Hypothalamus (tissue), 51 donors: ENCODE measurements at places on chromosomes 3 and 15.

GRCh38 chr3:42301446-42302175 lies 35.6 kb upstream of the CCK start:
- DNase-seq: no peak

- DNase-seq: no peak
Measured at GRCh38 chr15:32668942-32669341, 27.4 kb downstream of the SCG5 start.

DNA sequence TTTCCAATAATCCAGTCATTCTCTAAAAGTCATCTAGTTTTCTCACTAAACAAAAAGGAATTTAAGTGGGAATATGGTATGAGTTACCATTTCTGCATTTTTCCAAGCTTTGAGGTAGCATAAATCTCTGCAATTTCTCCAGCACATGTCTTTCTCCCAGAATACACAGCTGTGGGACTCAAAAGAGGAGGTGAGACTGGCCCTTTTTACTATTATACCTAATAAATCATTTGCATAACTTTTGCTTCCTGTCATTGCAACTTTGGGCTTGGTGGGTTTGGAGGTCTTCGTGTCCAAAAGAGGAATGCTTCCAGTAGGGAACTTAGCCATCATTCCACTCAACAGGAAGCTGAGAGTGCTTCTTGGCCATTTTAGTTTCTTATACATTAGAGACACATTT lies 94.8 kb downstream of the FMN1 start:
- DNase-seq: no peak

DNA sequence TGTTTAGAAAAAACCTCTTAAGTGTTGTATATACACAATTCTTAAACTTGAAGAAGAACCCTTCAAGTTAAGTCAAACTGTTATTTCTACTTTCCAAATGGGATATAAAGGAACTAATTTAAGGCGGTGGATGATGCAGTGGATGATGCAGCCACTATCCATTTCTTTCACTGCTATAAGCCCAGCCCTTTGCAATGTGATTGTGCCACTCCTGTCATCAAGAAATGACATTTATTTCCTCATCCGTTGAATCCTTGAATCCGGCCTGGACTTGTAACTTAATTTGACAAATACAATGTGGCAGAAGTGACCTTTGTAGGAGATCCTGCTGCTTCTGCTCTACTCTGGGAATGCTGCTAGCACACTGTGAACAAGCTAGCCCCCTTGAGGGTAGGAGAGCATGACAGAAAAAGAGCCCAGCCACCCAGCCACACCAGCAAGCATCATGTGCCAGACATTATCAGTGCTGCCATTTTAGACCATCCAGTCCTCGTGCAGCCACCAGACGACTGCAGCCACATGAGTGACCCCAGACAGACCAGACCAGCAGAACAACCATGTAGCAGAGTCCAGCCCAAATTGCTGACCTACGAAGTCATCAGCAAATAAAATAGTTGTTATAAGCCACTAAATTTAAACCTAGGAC lies 47.4 kb downstream of the UACA start:
- no peak for DNase-seq

GRCh38 chr3:9779721-9780457 lies 10.1 kb upstream of the CAMK1 start:
- no peak for DNase-seq

DNA sequence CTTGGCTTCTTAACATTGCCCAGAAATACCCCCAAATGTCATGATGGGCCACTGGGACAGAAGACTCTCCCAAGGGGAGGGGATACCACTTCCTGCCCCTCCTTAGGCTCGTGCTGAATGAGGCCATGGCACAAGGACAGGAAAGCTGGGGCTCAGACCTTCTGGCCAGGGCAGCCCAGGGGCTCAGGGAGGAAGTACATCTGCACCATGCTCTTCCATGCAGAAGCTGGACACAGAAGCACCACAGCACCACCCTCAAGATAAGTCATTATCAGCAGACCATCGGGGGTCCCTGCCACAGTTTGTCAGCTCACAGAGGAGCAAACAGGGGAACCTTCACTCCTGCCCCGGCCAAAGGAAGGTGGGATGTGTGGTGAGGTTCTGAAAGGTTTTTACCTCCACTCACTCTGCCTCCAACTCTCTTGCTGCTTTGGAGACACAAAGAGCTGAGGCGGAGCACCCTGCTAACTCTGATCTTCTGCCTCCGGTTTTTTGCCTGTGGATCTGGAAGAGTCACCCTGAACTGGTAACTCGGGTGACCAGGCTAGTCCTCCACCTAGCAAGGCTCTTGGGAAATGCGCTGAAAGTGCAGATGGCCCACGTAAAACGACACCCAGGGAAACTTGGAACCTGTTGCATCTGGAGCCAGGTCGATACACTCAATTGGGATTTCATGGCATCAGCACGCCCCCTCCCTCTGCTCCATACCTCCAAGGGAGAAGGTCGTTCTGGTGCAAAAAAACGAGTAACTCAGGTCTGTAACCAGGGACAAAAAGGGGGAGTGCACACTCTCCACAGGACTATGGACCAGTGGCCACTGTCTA lies 8.3 kb downstream of the BMF start:
- no peak for DNase-seq

DNA sequence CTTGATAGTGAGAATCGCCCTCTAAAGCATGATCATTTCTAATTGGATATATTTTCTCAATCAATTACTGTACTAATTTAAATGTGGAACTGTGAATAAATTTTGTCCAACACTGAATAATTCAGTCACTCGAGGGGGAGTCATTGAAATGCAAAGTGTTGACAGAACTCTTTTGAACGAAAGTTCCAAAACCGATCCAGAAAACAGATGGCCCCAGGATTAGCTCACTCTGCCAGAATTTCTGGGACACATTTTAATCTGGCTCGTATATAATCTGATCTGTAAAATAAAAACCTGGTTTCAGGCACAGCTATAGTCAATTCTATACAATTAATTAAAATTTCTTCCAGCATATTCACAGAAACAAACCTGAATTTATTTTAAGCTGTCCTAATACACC lies 580.4 kb downstream of the ROBO1 start:
- no peak for DNase-seq

DNA sequence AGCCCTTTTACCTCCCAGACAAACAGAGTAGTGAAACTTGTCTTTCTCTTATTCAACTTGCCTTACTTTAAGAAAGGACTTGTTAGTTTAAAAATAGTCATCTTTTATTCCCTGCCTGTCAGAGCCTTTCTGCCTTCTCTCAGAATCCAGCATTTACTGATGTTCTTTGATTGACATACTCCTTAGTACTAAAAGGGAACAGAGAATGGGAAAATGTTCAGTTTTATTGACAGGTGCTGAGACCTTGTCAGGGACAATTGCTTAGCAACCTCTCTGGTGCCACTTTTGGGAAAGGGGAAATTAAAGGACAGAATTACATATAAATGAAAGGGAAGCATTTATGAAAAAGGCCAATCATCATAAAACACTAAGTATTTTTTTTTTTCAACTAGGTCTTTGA lies 378.3 kb downstream of the PDCD6IP start:
- DNase-seq: no peak

DNA sequence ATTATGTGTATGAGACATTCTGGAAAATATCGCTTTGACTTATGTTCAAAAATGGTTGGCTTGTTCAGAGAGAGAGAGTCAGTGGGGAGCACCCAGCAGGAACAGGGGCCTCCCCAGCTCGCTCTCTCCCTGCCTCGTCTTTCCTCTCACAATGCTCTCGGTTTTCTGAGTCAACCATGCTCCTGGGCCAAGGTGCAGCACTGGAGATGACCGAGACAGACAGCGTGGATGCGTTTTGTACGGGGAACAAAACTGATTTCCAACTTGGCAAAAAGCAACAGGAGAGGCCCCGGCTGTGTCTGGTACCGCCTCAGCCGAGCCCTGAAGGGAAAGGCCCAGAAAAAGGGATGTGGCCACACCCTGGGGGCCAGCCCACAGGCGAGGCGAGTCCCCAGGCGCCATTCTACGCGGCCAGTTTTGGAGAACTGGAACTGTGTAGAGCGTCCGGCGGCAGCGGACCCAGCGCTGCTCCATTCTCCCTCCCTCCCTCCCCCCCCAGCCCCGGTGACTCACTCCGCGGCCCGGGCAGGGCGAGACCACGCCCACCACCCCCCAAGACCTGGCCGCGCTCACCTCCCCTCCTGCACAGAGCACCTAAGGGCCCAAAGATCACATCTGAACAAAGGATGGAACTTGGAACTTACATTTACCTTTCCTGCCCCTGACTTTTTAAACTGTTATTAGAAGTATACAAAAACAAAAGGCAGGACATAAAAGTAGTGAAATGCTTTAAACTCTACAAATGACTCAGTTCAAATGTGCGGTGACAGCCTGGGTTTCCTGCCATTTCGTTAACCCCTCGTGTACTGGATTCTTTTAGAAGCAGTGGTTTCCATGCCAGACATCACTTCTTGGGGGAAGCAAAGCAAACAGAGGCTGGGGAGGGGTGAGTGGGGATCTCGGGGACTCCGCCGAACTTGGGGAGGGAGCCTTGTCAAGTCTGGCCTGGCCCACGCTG lies 12.7 kb downstream of the ATP10A start:
- no peak for DNase-seq

GRCh38 chr15:51816611-51817010 lies 12.8 kb upstream of the TMOD3 start:
- no peak for DNase-seq

- DNase-seq: no peak
Measured at GRCh38 chr3:71537211-71537611, 46.3 kb downstream of the FOXP1 start.

GRCh38 chr15:91881569-91882297 lies 28.2 kb downstream of the SLCO3A1 start:
- DNase-seq: no peak

DNA sequence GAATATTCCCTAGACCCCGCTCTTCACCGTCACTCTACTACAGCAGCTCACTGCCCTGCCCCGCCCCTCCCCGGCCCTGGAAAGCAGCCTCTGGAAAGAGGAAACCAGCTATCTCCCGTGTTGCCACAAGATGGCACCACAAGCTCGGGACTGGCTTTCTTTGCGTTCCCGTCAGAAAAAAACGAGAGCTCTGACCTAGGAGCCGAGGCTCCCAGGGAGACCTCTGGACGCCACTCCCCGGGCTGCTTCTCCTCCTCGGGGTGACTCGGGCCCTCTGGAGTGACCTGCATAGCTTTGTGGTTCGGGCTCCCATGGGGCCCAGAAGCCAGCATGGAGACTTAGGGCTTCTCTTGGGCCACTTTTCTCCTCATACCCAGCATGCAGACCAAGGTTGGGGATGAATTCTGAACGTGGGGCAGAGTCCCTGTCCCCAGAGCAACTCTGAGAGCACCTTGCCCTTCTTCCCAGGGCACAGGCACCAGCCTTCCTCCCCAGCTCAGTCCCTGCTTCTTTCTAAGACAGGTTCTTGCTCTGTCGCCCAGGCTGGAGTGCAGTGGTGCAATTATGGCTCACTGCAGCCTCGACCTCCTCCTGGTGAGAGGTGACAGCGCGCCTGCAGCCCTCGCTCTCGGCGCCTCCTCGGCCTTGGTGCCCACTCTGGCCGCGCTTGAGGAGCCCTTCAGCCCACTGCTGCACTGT lies 19.0 kb downstream of the STOML1 start:
- peak; percentile 57 for DNase-seq

- DNase-seq: no peak
Measured at GRCh38 chr3:132596816-132597433, at the start of gene ACKR4. Gene ACKR4 (plus strand): TSS chr3:132597270. CDS start chr3:132600398, 3,128 bp downstream.

DNA sequence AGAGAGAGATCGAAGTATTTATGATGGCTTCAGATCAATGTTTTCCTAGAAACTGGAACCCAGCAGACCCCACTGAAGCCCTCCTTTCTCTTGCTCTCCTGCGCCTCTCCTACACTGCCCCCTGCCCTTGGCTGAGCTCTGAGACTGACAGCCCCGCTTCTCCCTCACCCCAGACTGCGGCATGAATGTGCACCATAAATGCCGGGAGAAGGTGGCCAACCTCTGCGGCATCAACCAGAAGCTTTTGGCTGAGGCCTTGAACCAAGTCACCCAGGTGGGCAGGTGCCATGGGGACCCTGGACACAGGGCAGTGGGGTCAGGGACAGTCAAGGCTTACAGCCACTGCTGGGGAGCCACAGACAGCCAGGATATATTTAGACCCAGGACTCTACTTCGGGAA lies 23.7 kb downstream of the PRKCD start:
- no peak for DNase-seq
